ENCODE measurements at places on chromosomes 16 and 17.

DNA sequence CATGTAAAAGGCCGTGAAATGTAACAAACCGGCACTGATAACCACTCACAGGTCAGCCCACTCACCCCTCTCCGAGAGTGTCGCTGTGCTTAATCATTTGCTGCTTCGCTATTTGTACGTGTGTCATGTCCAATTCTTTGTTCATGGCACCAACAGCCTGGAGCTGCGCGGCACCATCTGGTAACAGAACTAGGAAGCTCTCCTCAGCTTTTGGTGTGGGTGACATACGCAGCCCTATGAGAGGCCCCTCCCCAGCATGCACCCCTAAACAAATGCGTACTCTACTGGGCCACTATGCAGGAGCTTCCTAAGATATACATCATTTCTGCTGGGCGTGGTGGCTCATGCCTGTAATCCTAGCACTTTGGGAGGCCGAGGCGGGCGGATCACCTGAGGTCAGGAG lies 2.3 kb upstream of the PECAM1 start:
- DNase-seq = no peak

- DNase-seq = no peak
Observed at GRCh38 chr16:27340654-27341053, 26.9 kb downstream of the IL4R start.

DNA sequence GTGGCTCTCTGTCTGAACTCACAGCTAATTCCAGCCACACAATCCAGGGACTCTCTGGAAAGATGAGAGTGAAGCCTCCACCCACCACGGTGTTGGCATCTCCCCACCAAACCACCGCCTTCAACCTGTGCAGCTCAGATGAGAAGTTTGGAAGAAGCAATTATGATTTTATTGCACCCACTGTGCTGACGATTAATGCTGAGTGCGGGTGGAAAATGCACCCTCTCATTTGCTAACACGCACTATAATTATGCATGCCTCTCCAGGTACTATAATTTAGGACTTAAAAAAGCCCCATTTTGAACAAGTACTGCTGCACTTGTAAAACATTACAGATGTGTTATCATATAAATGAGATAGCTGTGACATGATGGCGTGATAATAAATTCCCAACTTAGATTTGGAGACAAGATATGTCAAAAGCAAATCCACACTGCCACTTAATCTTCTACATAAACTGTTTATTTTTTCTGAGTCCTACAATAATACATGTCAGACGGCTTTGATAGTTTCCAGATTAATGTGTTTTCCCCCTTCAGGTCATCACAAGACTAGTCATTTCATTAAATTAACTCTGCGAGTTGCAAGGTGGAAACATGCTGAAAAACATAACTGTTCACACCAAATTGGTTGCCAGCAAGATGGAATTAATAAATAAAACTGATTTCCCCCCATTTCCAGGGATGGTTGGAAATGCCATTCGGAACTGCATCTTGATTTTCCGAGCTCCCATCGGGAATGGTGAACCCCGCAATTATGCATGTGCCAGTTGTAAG lies 466.5 kb upstream of the MAF start:
- no peak for DNase-seq

- no peak for DNase-seq
Observed at GRCh38 chr17:17808706-17809432, 27.9 kb downstream of the SREBF1 start.

- no peak for DNase-seq
Observed at GRCh38 chr16:58077796-58078195, 51.4 kb downstream of the CFAP20 start.

DNA sequence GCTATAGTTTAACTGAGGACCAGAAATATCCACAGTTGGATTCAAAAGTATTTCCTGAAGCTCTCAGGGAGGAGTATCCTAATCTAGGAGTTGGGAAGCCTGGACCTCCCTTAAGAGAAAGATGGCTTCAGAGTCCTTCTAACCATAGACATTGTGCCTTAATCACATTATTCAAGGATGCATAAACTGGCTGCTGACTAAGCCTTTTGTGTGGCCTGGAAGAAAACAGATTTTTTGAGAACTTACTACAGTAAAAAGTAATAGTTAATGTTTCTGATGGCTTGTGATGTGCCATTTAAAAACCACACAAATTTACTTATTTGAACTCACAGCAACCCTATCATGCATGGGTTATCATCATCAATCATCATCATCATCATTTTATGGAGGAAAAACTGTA lies 126.2 kb upstream of the RPL38 start:
- no peak for DNase-seq

DNA sequence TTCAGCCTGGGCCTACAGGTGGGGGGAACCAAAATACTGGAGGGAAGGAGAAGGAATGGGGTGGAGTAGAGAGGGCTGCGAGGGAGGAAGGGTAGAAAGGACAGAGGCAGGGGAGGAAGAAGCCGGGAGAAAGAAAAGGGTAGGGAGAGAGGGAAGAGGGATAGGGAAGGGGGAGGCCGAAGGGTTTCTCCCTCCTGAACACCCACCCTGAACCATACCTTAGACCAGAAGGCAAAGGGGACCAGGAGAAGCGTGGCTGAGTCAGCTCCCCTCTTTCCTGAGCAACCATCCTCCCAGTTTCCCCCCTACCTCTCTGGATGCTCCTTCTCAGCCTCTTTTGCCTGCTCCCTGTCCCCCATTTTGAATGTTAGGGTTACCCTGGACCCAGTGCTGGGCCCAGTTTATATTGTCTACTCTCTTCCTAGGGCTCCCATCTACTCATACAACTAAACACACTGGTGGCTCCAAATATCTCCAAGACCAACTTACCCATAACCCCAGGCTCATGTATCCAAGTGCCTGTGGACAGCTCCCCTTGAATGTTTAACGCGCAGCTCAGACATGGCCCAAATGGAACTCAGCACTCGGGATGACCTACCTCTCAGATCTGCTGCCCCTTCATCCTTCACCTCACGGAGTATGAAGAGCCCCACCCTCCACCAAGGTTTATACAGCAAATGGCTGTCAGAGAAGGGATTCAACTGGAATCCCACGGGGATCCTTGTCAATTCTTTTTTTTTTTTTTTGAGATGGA lies 7.8 kb downstream of the TSPOAP1 start:
- DNase-seq = no peak

DNA sequence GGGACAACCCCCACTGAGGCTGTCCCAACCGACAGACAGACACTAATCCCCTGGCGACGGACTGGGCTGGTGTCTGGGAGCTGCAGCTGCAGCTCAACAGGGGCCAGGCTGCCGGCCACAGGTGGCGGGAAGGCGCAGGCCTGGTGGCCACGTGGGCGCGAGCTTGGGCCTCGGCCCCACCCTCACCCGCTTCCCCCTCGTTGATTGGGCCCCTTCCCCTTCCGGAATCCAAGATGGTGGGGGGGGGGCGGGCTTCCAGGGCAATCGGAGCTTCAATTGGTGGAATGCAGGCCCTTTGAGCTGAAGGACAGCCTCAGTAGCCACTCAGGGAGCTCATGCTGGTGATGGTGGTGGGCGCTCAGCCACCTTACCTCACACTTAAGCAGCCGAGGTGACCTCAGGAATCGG lies 8.7 kb upstream of the TBX4 start:
- no peak for DNase-seq

DNA sequence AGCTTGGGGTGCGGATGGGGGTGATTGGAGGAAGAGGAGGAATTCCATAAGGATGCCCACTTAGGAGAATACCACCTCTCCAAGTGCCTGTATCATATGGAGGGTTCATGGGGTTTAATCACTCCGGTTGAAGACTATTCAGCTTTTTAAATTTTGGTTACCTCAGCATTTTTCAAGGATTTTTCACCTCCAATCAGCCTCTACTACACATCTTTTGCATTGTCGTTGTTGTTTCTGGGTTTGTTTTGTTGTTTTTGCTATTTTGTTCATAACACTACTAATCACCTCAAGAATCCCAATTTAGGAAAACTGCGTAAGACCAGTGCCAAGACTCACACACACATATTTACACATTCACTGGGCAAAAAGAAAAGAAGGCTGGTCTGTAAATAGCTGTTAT lies 619.5 kb upstream of the CDH5 start:
- no peak for DNase-seq

- no peak for DNase-seq
Observed at GRCh38 chr16:50037662-50038220, 12.7 kb downstream of the CNEP1R1 start.

- peak; percentile 35 for DNase-seq
Observed at GRCh38 chr16:30005341-30006094, 5.3 kb downstream of the DOC2A start.

GRCh38 chr17:50608700-50609379 lies 25.8 kb upstream of the ABCC3 start:
- no peak for DNase-seq

DNA sequence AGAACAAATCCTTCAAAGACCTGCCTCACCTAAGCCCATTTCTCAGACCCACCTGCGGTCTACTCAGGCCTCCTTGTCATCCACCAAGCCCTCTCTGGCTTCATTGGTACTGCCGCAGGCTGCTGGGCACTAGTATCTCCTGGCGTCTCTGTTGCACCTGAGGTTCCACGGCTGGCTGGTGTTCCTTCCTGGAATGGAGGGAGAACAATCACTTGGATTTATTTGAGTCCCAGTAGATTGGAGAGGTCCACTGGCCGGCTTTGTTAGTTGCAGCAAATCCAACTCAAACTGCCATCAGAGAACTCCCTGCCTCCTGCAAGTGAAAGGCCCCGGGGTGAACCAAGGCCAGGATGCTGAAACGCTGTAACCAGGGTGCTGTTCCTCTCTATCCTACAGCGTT lies 15.3 kb downstream of the MIS12 start:
- DNase-seq = no peak

- DNase-seq = peak; percentile 43
Observed at GRCh38 chr17:2157081-2157480, 102.2 kb downstream of the HIC1 start.

- DNase-seq = no peak
Observed at GRCh38 chr16:1743376-1744337, 27.7 kb downstream of the NME3 start.

- no peak for DNase-seq
Observed at GRCh38 chr17:44010966-44011647, 3.7 kb downstream of the TMEM101 start.

- DNase-seq = no peak
Observed at GRCh38 chr17:46950342-46950996, 27.5 kb downstream of the GOSR2 start.

DNA sequence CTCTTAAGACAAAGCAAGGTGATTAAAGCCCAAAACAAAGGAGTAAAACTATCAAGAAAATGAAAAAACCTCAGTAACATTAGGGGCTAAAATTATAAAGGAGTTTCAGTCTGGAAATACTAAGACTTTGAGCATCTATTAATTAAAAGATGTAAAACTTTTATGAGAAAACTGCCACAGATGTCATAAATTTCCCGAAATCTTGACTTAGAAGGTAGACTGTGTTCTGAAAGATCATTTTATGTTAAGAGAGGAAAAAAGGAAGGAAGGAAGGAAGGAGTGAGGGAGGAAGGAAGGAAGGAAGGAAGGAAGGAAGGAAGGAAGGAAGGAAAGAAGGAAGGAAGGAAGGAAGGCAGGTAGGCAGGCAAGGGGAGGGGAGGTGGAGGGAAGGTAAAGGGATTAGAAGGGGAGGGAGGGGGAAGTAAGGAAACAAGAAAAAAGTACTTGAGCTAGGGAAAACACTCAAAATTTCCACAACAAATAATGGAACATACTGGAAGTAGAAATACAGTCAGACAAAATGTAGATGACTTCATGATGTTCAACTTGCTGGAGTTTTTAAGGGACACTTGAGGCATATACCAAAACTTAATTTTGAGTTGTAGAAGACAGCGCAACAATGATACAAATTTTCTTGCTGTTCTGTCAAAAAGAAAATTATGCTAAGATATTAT lies 2.0 kb downstream of the KRTAP4-5 start:
- DNase-seq = no peak

GRCh38 chr16:85221771-85222154 lies 109.5 kb upstream of the CIBAR2 start:
- no peak for DNase-seq

DNA sequence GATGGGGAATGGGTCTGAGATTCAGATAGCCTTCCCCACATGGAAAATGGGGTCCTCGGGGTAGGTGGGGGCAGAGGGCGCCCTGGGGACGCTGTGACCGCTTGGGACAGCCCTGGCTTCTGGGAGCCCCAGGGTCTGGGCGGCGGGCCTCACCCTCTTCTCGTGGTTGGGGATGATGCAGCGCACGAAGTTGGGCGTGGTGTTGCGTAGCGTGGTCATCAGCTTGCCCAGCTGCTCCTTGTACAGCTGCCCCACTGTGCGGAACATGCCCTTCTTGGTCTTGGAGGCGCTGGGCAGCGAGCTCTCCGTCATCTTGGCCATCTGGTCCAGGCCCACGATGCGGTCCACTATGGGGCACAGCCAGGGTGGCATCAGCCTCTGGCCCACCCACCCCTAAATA lies 99.9 kb downstream of the NDE1 start:
- DNase-seq = no peak

- peak; percentile 23 for DNase-seq
Observed at GRCh38 chr17:60526726-60527125, 684 bp upstream of the APPBP2 start.

GRCh38 chr16:503150-504071 lies 24.1 kb upstream of the CAPN15 start:
- DNase-seq = no peak

- DNase-seq = no peak
Observed at GRCh38 chr16:55436587-55436986, 42.4 kb upstream of the MMP2 start.

- no peak for DNase-seq
Observed at GRCh38 chr17:48198950-48199541, 91.5 kb downstream of the SNX11 start.

DNA sequence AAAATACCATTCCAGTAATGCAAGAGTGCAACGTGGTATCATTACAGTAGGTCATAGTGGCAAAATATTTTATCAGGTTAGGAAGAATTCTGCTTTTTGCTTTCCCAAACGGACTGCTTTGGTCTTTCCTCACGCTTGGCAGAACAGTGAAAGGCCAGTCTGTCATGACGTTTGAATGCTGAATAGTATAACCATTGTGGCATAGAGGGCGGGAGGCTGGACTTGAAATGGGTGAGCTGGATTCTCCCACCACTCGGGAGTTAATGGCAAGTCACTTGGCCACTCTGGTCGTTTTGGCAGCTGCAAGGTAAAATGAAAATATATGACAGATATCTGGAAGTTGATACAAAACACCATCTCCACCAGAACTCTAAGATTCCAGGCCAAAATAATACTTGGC lies 391.2 kb downstream of the MAF start:
- DNase-seq = no peak

- DNase-seq = no peak
Observed at GRCh38 chr16:67387479-67388079, 5.7 kb downstream of the TPPP3 start.

DNA sequence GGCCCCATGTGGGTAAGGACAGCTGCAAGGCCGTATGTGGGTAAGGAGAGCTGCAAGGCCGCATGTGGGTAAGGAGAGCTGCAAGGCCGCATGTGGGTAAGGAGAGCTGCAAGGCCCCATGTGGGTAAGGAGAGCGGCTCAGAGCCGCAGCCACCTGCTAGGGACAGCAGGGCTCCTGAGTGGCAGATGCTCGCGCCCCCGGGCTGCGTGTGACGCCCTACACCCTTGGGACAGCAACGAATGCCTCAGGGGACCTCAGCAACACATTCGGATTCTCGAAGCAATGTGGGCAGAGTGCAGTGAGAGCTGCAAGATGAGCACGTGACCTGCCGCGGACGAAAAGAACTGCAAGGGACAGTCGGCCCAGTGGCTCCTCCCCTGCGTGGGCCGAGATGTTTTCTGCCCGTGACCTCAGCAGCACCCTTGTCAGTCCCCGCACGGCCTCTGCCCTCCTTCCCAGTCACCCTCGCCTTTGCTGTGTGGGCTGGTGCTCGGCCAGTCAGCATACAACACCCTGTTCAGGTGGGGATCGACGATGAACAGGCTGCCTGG lies 9.6 kb upstream of the SLC38A8 start:
- no peak for DNase-seq

Data from EL (cell line).